ENCODE measurements at places on chromosomes 13 and 19.

GRCh38 chr13:47349211-47349610, 452.4 kb upstream of the HTR2A start:
- DNase-seq: no peak

DNA sequence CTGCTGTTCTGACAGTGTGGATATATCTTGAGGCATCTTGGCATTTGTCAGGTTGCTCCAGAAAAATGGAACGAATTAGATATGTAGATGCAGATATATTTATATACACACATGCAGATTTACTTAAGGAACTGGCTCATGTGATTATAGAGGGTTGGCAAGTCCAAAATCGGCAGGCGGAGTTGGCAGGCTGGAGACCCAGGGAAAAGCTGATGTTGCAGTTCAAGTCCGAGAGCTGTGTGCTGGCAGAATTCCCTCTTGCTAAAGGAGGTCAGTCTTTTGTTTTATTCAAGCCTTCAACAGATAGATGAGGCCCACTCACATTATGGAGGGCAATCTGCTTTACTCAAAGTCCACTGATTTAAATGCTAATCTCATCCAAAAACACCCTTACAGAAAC, 24.4 kb upstream of the CSNK1A1L start:
- DNase-seq: no peak

DNA sequence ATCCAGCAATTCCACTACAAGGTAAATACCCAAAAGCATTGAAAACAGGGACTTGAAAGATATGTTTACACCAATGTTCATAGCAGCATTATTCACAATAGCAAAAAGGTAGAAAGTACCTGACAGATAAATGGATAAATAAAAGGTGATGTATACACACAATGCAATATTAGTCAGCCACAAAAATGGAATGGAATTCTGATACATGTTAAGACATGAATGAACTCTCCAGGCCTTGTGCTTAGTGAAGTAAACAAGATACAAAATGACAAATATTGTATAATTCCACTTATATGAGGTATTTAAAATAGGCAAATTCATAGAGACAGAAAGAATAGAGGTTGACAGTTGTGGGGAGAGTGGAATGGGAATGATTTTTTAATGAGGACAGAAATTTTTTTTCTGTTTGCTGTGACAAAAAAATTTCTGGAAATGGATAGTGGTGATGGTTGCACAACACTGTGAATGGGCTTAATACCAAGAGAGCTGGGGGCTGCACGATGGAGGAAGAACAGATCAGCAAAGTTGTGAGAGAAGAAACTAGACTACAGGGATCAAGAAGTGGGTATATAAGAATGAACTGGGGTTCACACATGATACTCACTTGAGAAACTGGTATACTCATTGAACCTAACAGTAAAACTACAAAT, 137.2 kb downstream of the MZT1 start:
- no peak for DNase-seq

- no peak for DNase-seq
Observed at GRCh38 chr13:29845440-29846056, 4.9 kb downstream of the UBL3 start.

DNA sequence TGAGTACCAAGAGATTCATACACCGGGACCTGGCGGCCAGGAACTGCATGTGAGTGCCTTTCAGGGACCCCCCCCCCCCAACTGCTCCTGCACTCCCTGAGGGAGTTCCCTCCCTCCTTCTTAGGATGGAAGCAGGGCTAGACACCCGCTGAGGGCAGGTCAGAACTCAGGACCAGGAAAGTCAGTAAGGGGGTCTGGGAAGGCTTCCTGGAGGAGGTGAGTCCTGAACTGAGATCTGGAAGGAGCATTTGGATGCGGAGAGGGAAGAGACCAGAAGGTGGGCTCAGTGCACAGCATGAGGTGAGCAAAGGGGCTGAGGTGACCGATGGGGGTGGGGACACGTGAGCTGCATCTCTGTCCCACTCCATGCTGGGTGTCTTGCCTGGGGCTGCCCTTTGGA, 10.5 kb upstream of the HNRNPUL1 start:
- DNase-seq: no peak

GRCh38 chr13:32845952-32846950, 170.0 kb upstream of the KL start:
- no peak for DNase-seq

DNA sequence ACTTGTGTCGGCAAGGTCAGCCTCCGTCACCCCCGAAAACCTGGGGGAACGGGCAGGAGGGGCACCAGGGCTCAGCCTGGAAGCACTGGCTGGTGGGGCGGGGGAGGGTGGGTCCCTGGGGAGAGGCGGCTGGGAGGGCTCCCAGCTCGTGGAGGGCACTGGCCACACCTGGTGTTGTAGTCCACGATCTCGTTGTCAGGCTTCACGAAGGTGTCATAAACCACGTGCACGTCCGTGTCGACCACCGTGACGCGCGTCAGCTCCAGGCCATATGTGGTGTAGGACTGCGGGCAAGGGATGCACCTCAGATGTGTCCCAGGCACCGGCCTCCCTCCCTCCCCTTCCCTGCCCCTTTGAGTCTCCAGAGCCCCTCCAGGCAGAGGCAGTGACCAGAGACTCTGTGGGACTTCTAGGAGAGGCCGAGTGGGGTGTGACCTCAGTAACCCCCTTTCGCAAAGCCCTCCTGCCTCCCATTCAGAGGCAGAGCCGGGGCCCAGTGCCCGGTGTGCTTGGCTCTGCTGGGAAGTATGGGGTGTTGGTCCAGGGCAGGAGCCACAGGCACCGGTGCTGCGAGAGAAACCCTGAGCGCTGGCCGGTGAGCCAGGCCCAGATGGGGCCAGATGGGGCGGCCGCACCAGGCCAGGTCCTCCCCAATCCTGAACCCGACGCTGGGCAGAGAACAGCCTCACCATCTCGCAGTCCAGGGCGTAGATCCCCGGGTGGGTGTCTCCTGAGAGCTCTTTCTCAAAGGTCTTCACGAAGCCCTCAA, 4.6 kb upstream of the ATP8B3 start:
- DNase-seq: no peak

- no peak for DNase-seq
Observed at GRCh38 chr13:32284927-32285632, 30.1 kb downstream of the ZAR1L start.

DNA sequence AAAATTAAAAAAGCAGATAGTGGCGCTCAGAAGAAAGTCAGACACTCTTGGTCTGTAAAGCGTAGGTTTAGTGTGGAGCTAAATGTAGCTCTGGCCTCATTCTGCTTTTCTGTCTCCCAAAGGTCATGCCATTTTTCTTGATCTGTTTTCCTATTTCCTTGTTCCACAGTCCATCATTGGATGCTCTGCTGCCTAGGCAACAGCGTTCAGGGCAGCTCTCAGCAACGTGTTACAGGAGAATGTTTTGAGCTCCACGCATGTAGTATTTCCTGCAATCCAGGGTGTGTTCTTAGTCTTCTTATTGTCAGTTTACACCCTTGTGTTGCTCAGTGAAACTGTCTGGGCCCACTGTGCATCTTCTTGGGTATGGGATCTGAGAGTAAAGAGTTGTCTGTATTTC, 46.0 kb upstream of the PCDH8 start:
- DNase-seq: no peak

DNA sequence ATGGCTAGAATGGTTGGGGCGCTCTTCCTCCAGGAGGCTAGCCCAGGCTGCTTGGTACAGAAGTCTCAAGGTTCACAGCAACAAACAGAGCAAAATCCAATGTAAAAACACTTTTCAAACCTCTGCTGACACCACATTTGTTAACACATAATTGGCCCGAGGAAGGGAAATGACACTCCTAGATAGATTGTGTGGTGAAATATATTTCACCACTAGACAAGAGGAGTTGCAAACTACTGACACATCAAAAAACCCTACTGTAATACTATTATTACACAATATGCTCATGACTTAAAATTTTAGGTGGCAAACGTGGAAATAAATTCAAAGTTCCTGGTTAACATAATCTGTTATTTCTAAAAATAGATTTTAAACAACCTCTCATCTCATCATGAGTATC, 643.6 kb downstream of the PCDH9 start:
- DNase-seq: no peak

DNA sequence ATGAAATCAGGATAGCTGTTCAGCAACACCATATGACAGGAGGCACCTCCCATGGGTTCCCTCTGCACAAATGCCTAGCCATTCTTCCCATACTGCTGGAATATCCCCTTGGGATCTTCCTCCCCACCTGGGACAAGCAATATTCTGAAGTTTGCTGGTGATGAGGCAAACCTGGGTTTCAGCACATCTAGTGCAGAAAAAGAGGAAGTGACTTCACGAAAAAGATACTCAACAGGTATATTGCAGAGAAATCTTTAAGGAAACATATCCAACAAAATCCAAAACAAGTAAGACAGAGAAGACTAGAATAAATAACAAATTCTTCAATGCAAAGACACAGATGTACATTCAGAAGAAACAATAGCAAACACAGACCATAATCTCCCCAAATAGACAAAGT, 1497.0 kb downstream of the PCDH9 start:
- no peak for DNase-seq

GRCh38 chr19:31342926-31343325, 6.3 kb downstream of the TSHZ3 start:
- no peak for DNase-seq

- no peak for DNase-seq
Observed at GRCh38 chr13:22219709-22220108, 548.8 kb downstream of the FGF9 start.

DNA sequence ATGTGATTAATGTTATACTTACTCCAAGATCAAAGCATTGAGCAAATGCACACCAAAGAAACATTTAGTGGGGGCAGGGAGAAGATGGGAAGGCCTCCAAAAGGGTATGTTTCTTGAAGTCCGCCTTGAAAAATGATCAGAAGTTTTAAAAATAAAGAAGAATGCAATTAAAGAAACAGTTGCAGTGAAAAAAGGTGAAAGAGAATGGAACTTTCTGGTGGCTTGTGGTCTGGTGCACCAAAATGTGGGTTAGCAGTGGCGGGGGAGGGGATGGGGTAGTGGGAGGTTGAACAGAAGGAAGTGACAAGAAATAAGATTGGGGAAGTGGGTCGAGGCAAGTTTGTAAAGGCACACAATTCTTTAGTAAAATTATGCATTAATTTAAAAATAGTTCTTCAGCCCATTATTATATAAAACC, 2.5 kb downstream of the LCP1 start:
- no peak for DNase-seq

DNA sequence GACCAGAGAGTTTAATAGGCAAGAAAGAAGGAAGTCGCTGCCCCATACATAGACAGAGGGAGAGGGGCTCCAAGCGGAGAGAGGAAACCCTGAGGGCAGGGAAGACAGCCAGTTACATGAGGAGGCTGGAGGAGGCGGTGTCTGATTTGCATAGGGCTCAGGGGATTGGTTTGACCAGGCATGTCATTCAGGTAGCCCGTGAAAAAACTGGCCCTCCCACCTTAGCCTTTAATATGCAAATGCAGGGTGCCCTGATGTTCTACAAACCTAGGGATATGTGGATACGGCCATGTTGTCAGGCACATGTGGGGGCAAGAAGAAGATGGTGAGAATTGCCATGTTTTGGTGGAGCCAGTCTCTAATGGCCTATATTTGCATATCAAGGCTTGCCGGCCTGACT, 1461.6 kb downstream of the PCDH9 start:
- no peak for DNase-seq

- DNase-seq: no peak
Observed at GRCh38 chr13:30776661-30777060, 41.3 kb downstream of the ALOX5AP start.

- DNase-seq: no peak
Observed at GRCh38 chr19:4174895-4175668, 7.3 kb downstream of the SIRT6 start.

DNA sequence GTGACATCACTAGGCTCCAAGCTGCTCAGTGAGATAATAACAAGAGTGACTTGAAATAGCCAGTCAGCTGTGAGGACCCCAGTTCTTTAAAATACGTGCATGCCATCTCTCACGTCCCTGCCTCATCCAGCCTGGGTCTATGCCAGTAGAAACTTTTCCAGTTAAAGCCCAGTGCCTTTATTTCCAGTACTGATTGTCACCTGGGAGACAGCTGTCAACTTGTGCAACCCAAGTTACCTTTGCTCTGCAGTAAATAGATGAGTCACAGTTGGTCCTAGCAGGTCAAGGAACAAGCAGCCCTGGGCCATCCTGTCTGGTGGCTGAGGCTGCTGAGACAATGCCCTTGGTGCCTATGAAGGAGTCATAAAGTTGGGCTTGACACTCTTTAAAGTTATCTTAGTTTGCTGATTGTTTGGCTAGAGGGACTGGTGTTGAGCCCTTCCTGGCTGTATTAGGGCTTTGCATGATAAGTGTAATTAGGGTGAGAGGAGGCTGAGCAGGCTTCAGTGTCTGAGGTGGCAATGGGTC, 228.7 kb downstream of the LACC1 start:
- DNase-seq: no peak

- DNase-seq: no peak
Observed at GRCh38 chr13:25827831-25828465, 223.9 kb downstream of the SHISA2 start.

DNA sequence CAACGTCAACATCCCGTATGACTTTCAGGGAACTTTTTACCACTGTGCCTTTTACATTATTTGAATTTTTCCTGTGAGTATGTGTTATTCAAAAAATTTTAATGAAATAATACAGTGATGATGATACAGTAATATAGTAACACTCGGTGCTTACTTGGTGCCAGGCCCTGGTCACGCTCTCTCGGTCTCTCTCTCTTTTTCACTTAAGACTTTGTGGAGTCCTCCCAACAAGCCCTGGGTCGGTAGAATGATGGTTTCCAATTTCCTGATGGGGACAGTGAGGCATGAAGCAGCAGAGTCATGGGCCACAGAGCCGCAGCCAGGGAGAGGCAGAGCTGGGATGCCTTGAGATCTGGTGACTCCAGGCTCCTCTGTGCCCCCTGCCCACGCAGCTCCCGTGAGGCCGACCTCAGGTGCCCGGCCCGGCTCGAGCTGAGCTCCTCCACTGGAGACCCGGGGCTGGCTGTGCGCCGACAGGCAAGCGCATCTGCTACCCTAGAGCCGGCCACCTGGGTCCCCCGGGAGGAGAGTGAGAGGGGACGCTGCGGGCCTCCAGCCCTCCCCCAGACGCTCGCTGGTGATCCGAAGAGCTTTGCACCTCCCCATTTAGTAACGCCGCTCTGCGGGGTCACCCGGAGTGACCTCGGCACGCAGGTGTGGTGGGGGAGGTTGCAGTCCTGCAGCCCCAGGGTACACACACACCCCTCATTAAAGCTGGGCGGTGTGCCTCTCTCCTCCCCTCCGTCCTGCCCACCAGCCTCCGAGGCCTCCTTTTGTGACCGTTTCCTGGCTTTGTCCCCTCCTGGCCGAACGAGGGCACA, 4.4 kb upstream of the SBK3 start:
- DNase-seq: no peak
